ENCODE measurements at places on chromosomes 4 and X.
A peak's percentile ranks its signal among the peaks of the same experiment; 100 is the strongest.

DNA sequence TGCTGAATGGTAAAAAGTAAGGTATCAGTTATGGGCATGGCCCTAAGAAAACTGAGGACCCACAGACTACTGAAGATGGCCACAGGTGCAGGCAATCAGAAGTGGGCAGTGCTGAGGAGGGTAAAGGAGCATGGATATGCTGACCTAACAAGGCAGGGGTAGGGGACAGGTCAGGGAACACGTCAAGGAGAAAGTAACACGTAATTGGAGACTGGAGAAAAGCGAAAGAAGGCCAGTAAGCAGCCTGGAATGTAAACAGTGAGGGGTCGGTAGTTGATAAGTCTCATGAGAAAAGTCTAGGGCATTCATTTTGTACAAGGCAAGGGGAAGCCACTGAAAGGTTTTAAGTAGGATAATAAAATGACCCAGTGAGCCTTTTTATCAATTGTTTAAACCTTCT is 153.3 kb downstream of the PRDM5 start:
- DNase-seq: no peak

DNA sequence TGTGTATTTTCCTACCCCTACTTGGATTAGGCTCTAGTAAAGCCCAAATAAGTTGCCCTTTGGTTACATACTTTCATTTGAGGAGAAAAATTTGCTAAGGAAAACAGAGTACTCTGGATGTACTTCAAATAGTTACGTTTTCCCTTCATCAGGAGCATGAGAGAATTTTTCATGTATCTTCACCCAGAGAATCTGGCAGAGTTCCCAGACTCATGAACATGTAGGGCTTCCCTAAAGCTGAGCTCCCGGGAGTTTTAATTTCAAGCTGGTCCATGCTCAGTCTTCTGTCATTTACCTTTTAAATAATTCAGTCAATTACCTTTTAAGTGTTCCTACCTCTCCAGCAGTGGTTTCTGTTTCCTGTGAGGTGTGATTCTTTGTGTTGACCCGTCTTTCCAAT is 367.5 kb upstream of the GRID2 start:
- DNase-seq: no peak

DNA sequence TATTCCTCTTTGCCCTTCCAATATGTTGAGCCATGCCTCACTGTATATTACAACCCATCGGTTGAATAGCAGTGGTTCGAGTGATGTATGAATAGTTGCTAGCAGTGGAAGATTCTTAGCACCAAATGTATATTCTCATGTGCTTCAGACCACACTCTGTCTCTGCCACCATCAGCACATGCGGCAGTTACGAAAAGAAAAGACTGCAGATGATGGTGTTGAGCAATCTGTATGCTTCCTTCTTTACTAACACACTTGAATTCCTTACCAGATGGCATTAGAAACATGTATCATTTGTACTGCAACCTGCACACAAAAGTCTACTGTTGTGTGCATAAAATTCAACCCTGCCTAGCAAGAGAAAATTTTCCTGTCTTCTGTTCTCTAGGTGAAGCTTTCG is 214.6 kb downstream of the ENOX2 start:
- no peak for DNase-seq

DNA sequence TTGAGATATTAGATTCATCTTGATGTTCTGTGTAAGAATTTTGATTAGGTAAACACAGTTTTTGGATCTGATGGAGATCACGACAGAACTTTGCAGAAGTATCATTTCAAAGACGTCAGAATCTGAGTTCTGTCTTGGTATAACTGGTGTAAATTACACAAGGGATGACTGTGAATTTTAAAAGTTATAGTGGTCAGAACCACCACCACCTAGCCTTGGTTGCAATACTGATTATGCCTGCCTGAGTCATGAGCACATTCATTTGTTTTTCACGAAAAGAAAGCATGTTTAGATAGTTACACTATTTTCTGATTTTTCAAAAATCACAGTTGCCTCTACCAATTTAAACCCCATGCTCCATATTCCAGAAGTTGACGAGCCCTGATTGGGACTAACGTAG is 54.8 kb downstream of the ZFX start:
- DNase-seq: no peak

DNA sequence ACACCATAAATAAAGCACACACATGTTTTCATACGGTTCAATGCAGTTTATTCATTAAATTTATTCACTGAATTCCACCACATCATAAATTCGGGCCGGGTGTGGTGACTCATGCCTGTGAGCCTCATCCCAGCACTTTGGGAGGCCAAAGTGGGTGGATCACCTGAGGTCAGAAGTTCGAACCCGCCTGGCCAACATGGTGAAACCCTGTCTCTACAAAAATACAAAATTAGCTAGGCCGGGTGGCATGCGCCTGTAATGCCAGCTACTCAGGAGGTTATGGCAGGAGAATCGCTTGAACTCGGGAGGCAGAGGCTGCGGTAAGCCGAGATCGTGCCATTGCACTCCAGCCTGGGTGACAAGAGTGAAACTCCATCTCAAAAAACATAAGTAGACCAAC is 131.6 kb downstream of the PDS5A start:
- DNase-seq: no peak

GRCh38 chr4:74618659-74619058 is 173.7 kb downstream of the AREG start:
- no peak for DNase-seq

DNA sequence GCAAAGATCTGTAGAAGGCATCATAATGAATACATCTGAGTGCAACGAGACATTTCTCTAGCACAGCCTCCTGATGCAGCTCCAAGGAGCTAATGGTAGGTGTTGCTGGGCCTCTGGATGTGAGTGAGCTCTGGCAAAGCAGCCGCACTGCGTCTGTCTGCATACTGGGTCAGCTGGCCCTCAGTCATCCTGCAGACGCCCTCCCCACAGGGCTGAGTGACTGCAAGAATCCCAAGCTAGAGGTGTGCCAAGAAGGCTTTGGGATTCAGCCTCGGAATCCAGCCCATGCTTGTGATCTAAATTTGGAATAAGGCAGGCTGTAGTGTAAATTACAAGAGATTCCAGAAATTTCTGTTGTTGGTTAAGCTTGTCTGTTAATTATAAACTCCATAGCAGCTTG is 18.5 kb downstream of the HERC3 start:
- DNase-seq: no peak

GRCh38 chrX:153669174-153669890 is 4.3 kb downstream of the PNCK start:
- DNase-seq: peak; percentile 47

DNA sequence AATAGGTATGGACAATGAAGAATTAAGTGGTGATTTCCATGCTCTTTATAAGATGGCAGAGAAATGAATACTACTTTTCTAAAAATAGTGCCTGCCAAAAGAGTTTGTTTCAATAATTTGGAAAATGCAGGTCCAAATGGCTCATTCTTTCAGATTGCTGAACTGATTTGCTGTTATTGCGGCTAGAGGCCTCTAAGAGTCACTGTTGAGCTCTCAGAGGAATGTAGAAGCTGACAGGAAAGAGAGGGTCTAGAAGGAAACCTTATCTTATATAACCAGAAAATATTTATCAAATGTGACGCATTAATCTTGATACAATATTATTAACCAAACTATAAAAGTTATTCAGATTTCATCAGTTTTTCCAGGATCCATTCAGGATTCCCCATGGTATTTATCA is 65.7 kb upstream of the PAGE1 start:
- no peak for DNase-seq

GRCh38 chrX:427812-428725 is 41.4 kb upstream of the PPP2R3B start:
- no peak for DNase-seq

GRCh38 chrX:93177930-93178329 is 495.4 kb downstream of the NAP1L3 start:
- no peak for DNase-seq

GRCh38 chr4:478373-478772 is 20.6 kb downstream of the ZNF721 start:
- DNase-seq: no peak

DNA sequence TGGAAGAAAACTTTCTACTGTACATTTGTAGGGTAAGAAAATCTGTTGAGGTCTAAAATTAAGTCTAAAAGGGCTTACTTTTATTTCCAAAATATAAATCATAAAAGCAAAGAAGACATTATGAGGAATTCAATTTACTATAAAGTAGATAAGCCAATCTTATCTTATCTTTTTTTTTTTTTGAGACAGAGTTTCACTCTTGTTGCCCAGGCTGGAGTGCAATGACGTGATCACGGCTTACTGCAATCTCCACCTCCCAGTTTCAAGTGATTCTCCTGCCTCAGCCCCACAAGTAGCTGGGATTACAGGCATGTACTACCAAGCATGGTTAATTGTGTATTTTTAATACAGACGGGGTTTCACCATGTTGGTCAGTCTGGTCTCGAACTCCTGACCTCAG is 166.9 kb downstream of the NR3C2 start:
- DNase-seq: no peak

- no peak for DNase-seq
These were observed 57.6 kb upstream of the ADRA2C start for GRCh38 chr4:3708611-3709010.

- DNase-seq: no peak
These were observed 16.0 kb downstream of the SULT1E1 start for GRCh38 chr4:69843932-69844331.

DNA sequence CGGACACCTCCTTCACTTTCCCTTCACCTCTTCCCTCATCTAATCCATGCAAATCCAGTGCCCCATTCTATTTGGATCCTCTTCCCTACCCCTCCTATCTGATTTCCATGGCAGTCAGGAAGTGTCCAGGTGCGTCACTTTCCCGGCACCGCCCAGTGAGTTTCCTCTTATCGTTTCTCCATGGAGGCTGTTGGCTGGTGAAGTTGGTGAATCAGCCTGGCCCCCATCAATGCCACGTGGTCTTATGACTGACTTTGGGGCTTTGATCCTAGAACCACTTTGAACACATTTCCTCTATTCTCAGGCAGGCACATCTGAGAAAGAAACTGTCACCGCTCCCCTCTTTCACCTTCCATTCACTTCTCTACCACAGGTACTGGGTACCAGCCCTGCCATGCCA is 137.8 kb downstream of the CEP135 start:
- no peak for DNase-seq

GRCh38 chr4:98448908-98449307 is 187.7 kb downstream of the RAP1GDS1 start:
- DNase-seq: no peak
